Activated CD4-positive, alpha-beta T cell treated with anti-CD3 and anti-CD28 coated beads for 4 hours (primary cell): ENCODE measurements at places on chromosomes 1 and 21.

GRCh38 chr1:32014199-32014947 is 705 bp downstream of the KHDRBS1 start:
- peak; percentile 43 for DNase-seq

- DNase-seq: no peak
Measured at GRCh38 chr1:216498277-216498676, 75.0 kb upstream of the USH2A start.

DNA sequence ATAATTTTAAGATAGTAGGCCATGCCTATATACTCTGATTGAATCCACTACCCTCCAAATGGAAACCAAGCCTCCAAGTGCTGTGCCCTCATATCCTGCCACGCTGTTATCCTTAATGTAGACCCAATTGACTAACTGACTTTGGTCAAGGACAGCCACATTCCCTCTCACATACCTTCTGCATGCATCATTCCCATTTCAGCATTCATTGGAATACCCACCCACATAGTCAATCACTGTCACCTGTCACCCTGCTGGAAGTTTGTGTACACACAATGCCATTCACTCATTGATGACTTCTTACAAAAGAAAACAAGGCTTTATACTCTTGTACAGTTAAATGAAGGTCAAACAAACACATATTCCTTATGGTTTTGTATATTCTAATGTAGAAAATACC is 221.1 kb upstream of the PBX1 start:
- no peak for DNase-seq

GRCh38 chr1:37053173-37053572 is 18.9 kb upstream of the GRIK3 start:
- no peak for DNase-seq

GRCh38 chr21:31911138-31911907 is 38.5 kb downstream of the HUNK start:
- no peak for DNase-seq

DNA sequence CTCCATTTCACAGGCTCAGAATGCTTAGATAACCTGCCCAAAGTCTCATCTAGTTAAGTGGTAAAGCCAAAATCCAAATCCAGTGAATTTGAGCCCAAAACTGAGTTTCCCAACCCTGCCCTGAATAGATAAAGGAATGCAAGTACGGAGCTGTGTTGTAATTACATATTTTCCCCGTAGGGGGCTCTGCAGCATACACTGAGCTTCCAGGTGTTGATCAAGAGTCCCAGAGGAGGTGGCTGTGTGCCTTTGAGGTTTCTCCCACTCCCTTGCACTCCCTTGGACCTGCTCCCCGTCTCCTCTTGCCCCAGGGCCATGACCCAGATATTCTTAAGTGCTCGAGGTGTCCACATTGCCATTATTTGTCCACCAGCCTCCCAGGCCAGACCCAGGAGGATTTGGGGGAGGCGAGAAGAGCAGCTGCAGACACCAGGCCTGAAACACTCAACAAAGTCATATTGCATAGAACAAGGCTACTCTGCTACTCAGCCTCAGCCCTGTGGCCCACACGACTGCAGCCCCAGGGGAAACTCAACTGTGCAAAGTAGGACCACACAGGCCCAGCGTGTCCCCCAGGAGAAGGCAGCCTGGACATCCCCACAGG is 18.4 kb upstream of the LY9 start:
- DNase-seq: peak; percentile 61

- DNase-seq: no peak
Measured at GRCh38 chr1:75733661-75734060, 9.2 kb downstream of the ACADM start.

DNA sequence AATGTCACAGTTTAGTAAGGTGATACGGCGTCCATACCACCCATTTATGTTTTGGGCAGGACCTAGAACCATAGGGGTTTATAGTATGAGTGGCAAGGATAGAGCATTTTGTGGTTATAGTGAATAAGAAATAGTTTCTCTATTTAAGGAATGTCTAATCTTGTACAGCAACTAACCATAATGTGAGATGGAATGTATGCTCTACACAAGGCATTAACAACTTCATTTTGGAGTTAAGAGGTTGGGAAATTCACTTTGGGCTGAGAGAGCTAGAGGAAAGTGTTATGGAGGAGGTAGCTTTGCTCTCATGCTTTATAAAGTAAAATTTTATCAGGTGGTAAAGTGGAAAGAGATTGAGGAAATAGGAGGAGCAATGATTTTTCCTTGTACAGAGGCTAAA is 3.0 kb upstream of the MCL1 start:
- no peak for DNase-seq

GRCh38 chr1:4133297-4133938 is 233.3 kb upstream of the C1orf174 start:
- DNase-seq: no peak

DNA sequence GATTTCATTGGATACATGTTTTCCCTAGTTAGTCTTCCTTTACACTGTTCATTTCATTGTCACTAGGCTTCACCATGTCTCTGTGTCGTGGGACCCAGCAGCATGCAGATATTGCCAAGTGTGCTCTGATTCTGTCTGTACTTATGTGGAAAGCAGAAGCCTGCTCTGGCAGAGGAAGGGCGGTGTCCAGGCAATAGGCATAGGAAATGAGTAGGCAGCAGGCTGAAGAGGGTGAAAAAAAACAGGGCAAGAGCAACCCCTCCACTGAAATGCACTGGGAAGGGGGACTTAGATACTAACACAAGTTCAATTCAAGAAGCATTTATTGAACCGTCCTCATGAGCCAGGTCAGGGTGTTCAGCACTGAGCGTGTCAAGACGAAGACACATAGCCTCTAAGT is 85.2 kb upstream of the VAV3 start:
- DNase-seq: no peak

DNA sequence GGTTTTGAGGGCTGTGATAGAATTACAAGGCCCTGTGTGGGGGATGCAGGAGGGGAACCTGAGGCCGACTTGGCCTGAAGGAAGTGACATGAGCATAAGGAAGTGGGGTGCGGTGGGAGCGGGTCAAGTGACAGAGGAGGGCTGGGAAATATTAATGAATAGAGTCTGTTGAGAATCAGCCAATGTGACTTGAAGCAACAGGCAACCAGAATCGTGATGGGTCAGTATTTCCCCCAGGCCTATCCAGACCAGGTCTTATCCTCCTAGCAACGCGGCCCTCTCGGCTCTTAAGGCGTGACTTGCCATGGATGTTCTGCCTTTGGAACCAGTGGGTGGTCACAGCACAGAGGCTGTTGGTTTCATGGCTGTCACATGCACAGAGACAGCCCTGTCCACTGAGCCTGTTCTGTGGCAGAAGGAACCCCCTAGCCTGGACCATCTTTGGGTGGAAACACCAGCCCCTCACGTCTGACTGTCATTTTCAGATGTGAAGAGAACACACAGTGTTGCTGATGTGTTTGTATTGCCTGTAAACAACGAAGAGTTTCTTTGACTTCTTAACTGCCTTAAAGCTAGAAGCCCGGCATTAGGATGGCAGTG is 468.8 kb downstream of the CAMTA1 start:
- no peak for DNase-seq

DNA sequence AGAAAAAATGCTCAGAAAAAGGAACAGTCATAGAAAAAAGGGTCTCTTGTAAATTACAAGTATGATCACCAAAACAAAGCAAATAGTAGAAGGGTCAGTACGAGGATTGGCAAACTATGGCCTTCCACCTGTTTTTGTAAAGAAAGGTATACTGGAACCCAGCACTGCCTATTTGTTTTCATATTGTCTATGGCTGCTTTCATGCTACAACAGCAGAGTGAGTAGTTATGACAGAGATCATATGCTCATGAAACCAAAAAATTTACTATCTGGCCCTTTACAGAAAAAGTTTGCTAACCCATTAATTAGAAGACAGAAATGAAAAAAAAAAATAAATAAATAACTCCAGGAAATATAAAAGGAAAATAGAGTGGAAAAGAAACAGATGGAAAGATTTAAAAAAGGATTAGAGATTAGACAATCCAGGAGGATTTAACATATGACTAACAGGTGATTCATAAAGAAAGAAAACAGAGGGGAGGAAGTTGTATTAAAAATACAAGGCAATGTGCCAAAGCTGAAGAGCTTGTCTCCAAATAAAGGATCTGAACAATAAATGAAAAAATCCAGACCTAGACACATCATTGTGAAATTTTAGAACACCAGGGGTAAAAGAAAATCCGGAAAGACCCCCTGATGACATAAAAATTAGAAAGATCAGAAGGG is 108.5 kb upstream of the SERTAD4 start:
- DNase-seq: no peak

DNA sequence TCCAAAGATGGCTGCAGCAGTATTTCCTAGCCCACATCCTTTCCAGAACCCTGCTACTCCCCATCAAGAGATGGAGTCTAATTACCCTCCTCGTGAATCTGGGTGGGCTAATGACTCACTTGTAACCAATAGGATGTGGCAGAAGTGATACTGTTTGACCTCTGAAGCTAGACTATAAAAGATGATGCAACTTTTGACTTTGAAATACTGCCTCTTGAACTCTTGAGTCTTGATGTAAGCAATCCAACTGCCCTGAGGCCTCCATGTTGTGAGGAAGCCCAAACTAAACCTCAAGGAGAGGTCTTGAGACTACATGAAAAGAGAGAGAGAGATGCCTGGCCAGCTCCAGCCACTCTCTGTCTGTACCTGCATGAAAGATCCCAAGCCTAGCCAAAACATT is 29.5 kb downstream of the LMO4 start:
- DNase-seq: no peak

DNA sequence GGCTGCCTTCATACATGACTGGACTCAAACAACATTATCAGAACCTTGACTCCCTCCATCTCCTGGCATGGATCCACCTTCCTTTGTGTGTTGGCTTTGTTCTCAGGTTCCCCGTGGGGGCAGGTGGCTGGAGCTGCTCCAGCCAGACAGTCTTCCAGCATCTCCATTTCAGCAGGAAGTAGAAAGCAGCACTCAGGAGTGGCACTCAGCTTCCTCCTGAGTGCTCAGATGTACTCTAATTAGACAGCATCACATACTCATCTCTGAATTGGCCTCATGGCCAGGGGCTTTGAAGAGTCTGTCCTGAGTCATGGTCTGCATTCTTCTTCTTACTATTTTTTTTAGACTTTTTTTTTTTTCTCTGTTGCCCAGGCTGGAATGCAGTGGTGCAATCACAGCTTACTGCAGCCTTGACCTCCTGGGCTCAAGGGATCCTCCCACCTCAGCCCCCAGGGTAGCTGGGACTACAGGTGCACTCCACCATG is 27.9 kb downstream of the OVAAL start:
- no peak for DNase-seq

DNA sequence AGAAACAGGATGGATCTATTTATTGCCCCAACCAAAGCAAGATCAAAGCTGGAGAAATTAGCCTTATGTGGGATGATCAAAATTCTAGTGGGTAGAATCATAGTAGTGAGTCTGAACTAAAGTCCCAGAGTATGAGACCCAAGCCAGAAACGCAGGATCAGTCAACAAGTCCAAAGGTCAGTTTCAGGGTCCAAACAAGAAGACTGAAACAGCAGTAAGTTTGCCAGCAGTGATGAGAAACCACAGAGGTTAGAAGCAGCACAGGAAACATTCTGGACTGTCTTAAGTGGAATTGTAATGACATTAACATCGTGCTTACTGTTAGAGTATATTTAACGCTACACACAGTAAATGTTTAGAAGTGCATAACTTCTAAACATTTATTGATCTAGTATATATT is 251.0 kb downstream of the LRRIQ3 start:
- DNase-seq: no peak
